ENCODE measurements at places on chromosomes 4 and X. TPM values are rescaled to one million over a fixed set of nuclear protein-coding genes. Genes with fewer than 3 reads are reported as not detected.

SSX3 gene
- total RNA-seq, result not detected

GC gene
- not detected for total RNA-seq

STPG2 gene
- total RNA-seq, result 0.06 TPM

MTMR8 gene
- total RNA-seq, result 1.1 TPM

PNCK gene
- total RNA-seq, result 0.06 TPM

OTC gene
- not detected for total RNA-seq

PSAPL1 gene
- not detected for total RNA-seq

PTPN13 gene
- total RNA-seq, result 44.8 TPM

FGA gene
- not detected for total RNA-seq

FAM47B gene
- not detected for total RNA-seq

C4orf51 gene
- total RNA-seq, result not detected

FGF13 gene
- total RNA-seq, result 0.44 TPM

MSANTD1 gene
- 0.56 TPM for total RNA-seq

CHRDL1 gene
- total RNA-seq, result not detected

TLR6 gene
- 1.4 TPM for total RNA-seq

ARSJ gene
- total RNA-seq, result 36.2 TPM

RAI2 gene
- total RNA-seq, result 1.6 TPM

USP26 gene
- not detected for total RNA-seq

KLF8 gene
- total RNA-seq, result 3.2 TPM

FATE1 gene
- not detected for total RNA-seq

CPLX1 gene
- not detected for total RNA-seq

CCDC120 gene
- 0.25 TPM for total RNA-seq

LDOC1 gene
- total RNA-seq, result 8.8 TPM

ADH1B gene
- total RNA-seq, result 4,233 TPM

TMEM131L gene
- total RNA-seq, result 9.3 TPM

CLNK gene
- total RNA-seq, result not detected

SORBS2 gene
- total RNA-seq, result 3.4 TPM

LGI2 gene
- 1.6 TPM for total RNA-seq

AKAP4 gene
- total RNA-seq, result not detected

TEX11 gene
- total RNA-seq, result not detected

GRIA3 gene
- 5.0 TPM for total RNA-seq

EFHC2 gene
- 0.13 TPM for total RNA-seq

TNIP3 gene
- 0.37 TPM for total RNA-seq

ADH7 gene
- total RNA-seq, result not detected

STX18 gene
- 29.2 TPM for total RNA-seq

AMTN gene
- total RNA-seq, result not detected

DNAAF6 gene
- total RNA-seq, result not detected

NUDT10 gene
- total RNA-seq, result 0.62 TPM

PASD1 gene
- total RNA-seq, result not detected

HOPX gene
- 0.68 TPM for total RNA-seq
